Fibroblast of skin of left biceps (primary cell): ENCODE measurements at places on chromosomes 12 and 14.

DNA sequence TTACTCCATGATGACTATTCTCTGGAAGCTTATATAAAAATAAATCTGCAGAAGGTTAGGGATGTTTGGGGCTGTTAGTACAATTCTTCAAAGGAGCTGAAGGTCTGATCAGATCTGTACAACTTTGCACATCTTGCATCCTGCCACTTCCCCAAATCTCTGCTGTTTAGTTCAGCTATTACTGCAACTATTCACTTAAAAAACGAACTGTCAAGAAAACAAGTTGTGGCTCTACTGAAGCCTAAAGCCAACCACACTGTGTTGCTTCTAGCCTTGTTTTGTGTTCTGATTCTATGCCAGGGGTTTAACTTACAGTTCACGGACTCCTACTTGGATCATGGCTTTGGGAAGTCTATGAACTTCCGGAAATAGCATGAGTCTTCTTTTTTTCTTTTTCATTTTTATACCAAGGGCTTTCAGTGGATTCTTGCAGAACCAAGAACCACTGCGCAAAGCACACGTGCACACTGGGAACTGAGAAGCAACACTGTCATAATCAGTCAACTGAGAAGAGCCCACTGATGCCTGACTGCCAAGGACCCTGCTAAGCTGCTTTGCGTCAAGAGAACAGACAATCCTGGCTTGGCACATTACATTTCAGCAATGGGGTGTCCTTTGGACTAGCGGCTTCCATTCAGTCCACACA is 66.3 kb upstream of the EEA1 start:
- no peak for DNase-seq

GRCh38 chr12:59398164-59398563 is 197.7 kb upstream of the SLC16A7 start:
- no peak for DNase-seq

- no peak for DNase-seq
These were observed 35.2 kb downstream of the KSR2 start for GRCh38 chr12:117933545-117933944.

- DNase-seq = no peak
These were observed 163.8 kb upstream of the KITLG start for GRCh38 chr12:88743946-88744685.

DNA sequence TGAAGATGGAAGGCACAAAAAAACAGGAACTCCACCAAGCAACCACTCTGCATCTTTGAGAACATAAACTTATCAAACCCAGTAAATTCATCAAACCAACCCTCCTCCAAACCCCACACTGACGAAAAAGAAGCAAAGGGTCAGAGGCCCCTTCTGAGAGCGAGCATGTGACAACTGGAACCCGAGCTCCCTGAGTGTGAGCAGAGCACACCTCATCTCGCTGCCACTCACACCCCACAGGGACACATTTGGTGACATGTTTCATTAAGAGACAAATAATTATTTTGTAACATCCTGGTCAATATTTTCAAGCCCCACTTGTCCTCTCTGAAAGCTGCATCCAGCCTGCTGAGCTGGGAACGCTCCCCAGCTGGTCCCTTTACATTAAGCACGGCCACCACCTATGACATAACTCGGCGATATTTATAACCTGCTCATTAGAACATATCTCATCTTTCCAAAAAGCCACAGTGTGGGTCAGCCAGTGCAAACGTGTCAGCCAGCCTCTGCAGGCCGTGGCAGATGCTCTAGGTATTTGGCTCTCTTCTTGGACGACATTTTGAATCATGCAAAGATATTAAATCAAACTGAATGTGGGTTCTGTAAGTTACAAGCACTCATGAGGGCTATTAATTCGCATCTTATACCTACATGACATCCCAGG is 120.1 kb downstream of the TTC7B start:
- DNase-seq = no peak

- no peak for DNase-seq
These were observed 12.8 kb upstream of the ACVR1B start for GRCh38 chr12:51938726-51939125.

- no peak for DNase-seq
These were observed 192.3 kb downstream of the BCAT1 start for GRCh38 chr12:24756479-24757024.

- DNase-seq = no peak
These were observed 123.1 kb downstream of the NPAS3 start for GRCh38 chr14:33061667-33062325.

- DNase-seq = no peak
These were observed 413 bp upstream of the TUBA1C start for GRCh38 chr12:49264466-49264872.

DNA sequence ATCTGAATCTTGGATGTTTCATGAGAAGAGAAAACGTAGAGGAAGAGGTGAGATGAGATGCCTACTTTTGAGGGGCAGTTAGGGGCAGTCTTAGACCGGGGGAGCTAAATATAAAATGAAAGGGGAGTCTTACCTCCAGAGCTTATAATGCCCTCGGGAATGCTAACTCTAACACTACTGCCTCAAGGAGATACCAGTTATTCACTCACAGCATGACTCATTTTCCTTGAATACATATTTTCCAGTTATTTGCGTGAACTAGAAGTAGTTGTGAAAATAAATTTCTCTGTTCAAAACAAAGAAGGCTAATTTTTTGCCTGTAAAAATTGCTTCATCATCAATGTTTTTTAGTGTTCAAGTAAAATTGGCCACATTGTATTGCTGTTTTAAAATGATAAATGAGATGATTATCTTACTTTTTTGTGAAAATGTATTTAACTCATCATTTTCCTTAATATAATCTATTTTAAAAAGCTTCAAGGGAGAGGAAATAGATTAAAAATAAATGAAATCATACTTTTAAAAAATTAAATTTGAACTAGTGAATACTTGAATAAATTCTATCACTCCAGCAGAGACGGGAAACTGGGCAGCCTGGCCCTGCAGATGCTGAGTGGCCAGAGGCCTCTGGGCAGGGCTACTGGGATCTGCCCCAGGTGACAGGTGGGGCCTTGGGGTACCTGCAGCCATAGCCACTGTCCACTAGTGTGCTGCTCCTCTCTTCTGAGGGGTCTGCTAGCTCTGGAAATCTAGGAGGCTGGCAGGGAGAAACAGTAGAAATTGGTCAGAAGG is 339.3 kb downstream of the EGLN3 start:
- DNase-seq = no peak

GRCh38 chr12:105882404-105882803 is 256.4 kb downstream of the NUAK1 start:
- no peak for DNase-seq

DNA sequence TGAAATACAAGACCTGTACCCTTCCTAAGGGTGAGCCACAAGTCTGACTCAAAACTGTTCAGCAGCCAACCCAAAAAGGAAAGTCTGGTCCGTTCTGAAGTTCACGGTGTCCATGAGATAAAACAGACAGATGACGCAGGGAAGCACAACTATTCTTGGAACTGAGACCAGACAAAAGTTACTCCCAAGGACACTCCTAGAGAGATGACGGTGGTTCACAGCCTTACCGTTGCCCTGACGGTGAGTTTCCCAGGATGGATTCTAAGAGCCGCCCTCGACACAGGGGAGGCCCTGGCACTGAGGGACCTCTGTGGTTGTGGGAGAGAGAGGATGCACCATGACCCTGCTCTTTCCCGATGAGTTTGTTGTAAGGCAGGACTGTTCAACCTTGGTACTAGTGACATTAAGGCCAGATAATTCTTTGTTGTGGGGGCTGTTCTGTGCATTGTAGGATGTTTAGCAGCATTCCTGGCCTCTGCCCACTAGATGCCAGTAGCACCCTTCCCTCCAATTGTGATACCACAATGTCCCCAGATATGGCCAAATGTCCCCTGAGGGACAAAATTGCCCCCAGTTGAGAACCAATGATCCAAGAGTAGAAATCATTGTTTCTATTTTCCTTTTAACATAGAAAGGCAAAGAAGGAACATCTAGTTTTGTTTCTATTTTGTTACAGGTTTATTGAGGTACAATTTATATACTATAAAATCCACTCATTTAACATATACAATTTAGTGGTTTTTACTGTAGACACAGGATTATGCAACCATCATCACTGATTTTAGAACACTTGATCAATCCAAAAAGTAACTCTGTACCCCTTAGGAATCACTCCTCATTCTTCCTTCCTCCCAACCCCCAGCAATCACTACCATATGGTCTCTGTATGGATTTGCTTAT is 23.0 kb downstream of the OR10P1 start:
- DNase-seq = no peak

DNA sequence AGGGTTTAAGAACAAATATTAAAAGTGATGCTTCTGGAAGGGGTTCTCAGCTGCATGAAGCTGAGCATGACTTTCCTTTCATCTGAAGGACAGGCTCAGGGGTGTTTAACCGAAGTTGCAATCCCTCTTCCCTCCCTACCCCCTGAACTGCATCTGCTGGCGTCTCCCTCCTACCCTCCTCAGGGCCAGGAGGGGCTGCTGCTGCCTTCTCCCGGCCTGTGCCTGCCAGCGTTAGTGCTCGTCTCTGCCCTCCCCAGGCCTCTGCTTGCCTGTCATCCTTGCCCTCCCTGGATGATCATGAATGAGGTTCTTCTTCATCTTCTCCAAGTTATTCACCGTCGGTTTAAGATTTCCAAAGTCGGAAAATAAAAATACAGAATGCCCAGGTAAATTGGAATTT is 12.2 kb downstream of the SMOC1 start:
- no peak for DNase-seq

GRCh38 chr14:92532490-92533163 is 19.0 kb downstream of the RIN3 start:
- no peak for DNase-seq

DNA sequence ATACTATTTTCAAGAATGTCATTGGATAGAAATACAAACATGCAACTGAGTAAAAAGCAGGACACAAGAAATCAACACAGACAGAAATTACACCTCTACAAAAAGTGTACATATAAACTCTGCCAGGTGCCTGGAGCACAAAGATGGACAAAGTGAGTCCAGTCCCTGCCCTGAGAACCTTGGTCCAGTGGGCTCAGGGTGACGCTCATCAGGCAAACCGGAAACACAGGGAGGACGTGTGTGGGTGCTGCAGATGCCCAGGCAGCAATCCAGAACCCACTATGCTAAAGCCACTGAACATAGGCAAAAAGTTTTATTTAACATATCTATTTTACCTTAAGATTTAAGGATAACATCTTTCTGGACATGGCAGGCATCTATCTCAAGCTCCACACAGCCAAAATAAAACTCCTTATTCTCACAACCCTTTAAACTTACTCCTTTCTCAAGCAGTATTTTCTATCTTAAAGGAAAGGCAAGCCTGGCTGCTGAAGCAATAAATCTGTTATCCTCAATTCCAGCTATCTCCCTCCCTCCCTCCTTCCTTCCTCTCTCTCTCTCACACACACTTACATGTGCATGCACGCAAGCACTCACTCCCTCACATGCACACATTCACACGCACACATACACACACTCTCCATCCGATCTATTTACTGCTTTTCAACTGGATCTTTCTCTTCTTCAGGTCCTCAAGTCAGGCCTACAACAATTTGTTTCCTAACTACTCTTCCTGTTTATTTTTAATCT is 10.2 kb downstream of the PPP1R13B start:
- no peak for DNase-seq

DNA sequence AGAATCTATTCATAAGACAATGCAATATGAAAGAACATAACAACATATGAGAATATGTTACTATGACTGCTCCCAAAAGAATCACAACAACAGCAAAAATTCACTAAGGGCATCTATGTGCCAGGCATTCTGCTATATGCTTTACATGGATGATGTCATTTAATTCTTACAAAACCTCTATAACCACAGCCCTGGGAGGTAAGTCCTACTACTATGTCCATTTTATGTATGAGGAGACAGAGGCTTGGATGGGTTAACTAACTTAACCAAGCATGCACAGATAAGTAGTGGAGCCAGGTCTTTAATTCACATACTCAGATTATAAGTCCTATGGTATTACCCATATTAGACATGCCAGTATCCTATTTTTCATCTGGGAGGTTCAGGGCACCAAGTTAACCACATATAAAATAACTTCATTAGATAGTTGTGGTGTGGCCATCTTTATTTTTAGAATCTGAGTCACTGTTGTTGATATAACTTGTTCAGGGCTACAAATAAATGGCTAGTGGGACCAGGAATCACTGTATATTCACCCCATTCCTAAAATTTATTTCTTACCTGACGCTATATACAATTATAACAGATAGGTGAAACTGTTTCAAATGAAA is 33.2 kb upstream of the RAD51AP1 start:
- no peak for DNase-seq

- DNase-seq = no peak
These were observed 84.7 kb downstream of the GALNT4 start for GRCh38 chr12:89439941-89440340.
